T-helper 9 cell (primary cell): ENCODE measurements at places on chromosomes 11 and 22.

DNA sequence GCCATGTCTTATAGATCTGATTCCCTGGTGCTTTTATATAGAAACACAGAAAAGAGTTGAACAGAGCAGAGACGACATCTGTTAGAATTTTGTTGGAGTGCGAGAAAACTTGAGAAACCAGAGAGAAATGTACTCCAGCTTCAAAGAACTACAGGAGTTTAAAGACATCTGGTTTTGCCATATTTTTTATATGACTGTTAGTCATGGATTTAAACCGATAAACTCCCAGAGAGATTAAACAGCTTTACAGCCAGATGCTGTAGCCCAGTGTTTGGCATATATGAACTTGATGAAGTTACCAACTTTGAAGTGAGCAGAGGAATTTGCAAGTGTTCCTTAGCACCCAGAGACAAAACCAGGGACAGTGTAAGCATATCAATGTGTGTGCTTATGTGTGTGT lies 1083.1 kb downstream of the LRRC4C start:
- DNase-seq = no peak

DNA sequence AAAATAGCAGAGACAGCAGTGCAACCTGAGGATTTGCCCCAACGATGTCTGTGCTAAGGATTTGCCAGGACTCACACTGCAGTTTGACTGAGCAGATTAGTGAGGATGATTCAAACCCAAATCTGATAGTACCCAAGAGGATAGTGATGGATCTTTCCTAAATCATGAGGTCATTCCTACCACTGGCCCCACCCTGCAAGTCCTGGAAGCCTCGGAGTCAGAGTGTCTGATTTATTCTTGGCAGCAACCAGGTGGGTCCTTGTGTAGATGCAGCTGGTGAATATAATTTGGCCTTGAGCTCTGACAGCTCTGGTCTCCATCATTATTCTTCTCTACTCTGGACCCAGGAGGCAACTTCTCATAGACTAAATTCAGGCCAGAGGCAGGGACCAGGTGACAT lies 179.3 kb upstream of the RAG2 start:
- no peak for DNase-seq

DNA sequence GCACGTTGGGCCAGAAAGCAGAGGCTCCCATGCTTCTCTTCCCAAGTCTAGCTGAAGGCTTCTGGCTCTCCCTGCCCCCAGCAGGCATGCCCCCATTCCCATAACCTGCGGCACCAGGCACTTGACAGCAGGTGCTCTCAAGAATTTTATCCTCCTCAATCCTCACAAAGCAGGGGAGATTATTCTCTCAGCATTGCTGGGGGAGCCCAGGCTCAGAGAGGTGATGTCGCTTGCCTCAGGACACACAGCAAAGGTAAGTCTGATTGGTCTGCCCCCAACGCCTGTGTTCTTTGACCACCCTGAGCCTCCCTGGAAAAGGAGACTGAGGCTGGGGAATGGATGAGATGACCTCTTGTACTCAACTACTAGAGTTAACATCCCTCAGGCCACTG lies 4.8 kb downstream of the TST start:
- DNase-seq = no peak

GRCh38 chr11:3003396-3004231 lies 11.5 kb upstream of the NAP1L4 start:
- no peak for DNase-seq

DNA sequence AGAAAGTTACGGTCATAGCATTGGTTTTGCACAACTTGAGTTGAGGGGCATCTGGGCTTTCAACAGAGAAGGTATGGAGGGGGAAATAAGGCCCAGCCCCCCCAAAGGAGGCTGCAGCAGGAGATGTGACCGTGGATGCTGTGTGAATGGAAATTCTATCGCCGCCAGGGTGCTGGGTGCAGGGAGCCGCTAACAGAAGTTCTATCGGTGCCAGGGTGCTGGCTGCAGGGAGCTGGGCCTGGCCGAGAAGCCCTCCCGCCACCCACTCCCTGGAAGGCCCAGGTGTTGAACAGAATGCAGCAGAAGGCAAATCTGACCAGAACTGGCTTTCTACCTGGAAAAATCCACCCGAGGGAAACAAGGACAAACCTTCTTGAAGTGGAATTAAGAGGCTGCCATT lies 115.0 kb downstream of the SHANK2 start:
- no peak for DNase-seq

- DNase-seq = no peak
Observed at GRCh38 chr11:36405585-36406367, 104.3 kb downstream of the TRAF6 start.

- no peak for DNase-seq
Observed at GRCh38 chr11:28679795-28680468, 571.7 kb downstream of the METTL15 start.

DNA sequence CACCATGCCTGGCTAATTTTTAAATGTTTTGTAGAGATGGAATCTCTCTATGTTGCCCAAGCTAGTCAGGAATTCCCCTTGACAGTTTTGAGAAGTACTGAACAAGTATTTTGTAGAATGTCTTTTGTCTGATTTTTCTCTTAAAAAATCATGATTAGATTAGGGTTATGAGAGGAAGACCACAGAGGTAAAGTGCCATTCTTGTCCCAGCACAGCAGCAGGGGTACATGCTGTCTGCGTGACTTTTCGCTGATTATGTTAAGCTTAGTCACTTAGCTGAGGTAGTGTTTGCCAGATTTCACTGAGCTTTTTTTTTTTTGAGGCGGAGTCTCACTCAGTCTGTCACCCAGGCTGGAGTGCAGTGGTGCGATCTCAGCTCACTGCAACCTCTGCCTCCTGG lies 13.6 kb upstream of the NUP160 start:
- DNase-seq = no peak

- no peak for DNase-seq
Observed at GRCh38 chr11:36095716-36096115, 151.9 kb downstream of the LDLRAD3 start.

DNA sequence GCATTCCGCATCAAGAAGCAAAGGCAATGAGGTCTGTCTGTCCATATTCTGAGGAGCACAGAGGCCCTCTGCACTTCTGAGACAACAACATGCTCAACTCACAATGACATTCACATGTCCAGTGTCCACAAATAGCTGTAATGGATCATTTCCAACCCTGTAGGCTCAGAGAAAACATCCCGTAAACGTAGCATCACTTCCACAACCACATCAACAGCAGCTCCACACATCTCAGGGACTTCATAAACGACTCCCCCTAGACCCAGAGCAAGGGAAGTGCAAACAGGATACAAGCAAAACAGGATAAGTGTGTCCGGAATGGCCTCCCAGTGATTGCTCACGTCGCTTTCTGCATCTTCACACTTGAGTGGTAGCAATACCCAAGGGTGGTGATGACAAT lies 100.2 kb downstream of the SYN3 start:
- no peak for DNase-seq

DNA sequence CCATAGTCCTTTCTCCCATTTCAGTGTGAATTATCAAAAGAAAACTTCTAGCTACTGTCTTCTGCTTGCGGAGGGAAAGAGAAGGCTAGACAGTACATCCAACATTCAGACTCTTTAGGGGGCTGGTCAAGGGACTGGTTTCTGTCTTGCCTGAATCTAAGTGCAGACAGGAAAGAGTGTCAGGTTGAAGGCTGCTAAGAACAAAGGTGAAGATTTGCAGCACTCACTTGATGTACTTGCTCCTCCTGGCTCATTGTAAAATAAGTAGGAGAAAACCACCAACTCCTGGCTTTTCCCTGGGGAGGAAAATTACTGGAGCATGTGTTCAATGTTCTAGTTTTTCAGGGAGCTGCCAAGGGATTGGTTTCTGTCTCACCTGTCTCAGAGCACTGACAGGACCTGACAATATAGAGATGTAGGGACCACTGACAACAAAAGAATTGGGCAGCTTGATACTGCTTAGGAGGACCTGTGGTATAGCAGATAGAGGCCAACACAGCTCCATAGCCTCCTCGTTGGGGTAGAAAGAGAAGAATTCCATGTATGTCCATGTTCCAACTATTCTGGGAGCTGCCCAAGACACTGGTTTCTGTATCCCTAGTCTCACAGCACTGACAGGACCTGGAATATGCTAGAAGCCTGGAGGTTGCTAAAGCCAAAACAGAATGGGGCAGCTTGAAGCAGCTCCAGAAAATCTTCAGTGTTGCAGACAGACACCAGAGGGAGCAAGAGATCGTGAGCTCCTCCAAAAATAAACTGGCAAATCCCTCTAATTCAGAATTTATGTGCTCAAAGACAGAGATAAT lies 39.7 kb upstream of the MMP12 start:
- DNase-seq = no peak

- no peak for DNase-seq
Observed at GRCh38 chr22:22076361-22076760, 93.8 kb upstream of the TOP3B start.

DNA sequence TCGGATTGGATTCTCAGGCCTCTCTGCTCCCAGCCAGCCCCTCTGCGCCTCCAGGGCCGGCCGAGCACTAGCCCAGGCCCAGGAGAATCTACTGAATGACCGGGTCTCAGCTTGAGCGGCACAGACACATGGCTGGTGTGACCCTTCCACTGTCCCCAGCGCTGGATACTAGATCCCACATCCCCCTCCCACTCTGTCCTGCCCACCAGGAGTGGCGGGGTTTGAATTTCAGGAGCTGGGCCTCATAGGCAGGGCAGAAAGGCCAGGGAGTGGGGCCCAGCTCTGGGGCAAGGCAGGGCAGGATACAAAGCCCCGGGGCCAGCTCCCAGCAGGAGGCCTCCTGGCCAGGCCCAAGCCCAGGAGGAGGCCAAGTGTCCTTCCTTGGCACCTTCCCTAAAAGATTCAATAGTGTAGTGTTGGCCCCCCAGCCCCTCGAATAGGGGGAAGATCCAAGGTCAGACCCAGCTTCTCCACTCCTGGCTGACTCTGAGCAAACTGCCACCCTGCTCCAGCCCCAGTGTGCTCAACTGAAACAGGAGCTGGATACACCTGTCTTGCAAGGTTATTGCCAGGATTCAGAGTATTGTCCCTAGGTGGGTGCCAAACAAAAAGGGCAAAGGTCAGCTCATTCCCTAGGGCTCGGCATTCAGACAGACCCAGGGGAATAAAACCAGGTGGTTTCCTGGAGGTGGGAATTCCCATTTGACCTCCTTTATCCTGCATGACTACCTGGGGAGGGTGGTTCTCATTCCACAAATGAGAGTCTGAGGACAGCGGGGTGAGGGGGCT lies 22.5 kb upstream of the TCF20 start:
- no peak for DNase-seq

- DNase-seq = no peak
Observed at GRCh38 chr11:108307751-108308150, 84.9 kb downstream of the ATM start.

DNA sequence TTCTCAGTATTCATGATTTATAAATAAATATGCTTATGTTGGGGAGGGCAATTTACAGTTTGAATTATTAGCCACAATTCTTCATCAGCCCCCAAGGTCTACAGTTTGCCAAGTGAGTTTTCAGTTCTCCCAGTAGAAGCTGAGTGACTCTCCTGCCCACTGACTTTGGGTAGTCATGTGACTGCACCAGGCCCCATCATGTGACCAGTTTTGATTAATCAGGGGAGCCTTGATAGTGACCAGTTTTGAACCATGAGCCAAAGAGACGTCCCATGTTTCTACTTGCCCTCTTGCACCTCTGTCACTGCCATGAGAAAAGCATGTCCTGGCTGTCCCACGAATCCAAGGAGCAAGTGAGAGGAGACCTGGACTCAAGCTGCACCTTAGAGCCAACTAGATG lies 32.5 kb downstream of the SYN3 start:
- DNase-seq = no peak

- no peak for DNase-seq
Observed at GRCh38 chr11:37896016-37896415, 1298.0 kb upstream of the RAG2 start.

DNA sequence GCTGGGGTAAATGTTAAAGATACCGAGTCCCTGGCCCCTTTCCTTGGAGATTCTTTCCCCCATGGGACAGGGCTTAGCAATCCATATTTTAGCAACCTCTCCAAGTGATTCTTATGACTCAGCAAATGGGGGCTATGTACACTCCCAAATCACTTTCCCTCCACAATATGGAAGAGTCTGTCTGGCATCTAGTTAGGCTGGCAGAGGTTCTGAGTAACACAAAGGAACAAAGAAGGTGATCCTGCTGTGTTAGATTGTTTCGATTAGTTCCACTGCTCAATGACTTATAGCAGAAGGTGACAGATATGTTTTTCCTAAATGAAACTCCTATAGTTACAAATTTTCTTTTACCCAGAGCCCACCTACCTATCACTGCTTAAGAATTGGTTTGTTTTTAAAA lies 154.0 kb upstream of the SYT13 start:
- DNase-seq = no peak

DNA sequence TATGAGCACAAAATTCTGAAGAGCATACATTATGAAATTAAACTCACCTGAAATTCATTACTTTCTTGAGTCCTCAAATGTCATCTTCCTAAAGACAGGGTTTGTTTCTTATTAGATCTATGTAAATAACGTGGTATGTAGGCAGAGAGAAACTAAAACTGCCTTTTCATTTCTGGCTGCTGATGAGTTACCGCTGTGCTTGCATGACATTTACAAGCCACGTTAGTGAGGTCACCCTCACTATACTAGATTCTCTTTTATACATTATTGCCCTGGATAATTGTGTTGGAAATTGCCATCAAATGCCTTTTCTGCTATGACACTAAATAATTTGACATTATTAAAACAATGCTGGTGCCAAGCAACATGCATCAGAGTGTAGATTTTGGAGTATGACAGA lies 748.3 kb upstream of the ANO3 start:
- DNase-seq = no peak

DNA sequence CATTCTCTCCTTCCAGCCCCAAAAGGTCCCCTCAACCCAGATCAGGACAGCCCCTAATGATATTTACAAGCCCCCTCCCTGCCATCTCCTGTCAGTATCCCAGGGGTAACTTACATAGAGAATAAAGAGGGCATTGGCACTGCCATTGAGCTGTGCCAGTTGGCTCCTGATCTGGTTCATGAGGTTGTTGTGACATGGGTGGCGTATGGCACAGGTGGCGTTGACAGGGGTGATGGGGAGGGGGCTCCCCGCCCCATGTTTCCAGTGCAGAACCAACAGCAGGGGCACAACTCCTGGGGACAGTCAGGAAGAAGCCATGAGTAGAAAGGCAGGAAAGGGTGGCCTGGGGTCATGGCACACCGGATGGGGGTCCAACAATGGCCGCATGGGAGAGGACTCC lies 1.9 kb downstream of the LIF start:
- DNase-seq = no peak

DNA sequence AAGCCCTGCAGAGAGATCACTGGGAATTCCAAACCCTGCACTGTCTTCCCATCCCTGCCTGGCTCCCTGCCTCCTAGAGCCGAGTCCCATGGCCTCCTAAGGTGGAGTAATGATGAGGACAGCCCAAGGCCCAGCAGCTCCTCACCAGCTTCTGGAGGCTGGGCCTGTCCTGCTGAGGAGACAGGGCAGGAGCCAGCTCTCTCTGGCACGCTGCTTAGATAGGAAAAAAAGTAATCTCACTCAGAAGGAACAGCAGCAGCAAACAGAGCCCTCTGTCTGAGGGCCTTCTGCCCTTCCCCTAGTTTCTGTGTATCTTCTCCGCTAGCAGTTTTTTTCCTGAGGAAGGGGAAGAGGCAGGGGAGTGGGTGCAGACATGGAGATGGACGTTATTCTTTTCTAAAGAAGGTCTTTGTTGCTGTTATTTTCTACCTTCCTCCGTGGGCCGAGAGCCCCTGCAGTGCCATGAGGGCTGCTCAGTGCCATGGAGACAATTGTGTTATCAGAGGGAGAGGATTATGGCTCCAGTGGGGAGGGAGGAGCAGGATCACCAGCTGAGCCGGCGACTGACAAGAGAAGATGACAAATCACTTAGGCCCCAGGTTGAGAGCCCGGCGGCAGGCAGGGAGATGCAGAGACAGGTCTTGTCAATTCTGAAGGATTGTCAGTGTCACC lies 315.3 kb downstream of the BUD13 start:
- DNase-seq = no peak

- no peak for DNase-seq
Observed at GRCh38 chr11:38718049-38718448, 2120.0 kb upstream of the RAG2 start.
